ENCODE measurements at places on chromosomes 7 and 10.

DNA sequence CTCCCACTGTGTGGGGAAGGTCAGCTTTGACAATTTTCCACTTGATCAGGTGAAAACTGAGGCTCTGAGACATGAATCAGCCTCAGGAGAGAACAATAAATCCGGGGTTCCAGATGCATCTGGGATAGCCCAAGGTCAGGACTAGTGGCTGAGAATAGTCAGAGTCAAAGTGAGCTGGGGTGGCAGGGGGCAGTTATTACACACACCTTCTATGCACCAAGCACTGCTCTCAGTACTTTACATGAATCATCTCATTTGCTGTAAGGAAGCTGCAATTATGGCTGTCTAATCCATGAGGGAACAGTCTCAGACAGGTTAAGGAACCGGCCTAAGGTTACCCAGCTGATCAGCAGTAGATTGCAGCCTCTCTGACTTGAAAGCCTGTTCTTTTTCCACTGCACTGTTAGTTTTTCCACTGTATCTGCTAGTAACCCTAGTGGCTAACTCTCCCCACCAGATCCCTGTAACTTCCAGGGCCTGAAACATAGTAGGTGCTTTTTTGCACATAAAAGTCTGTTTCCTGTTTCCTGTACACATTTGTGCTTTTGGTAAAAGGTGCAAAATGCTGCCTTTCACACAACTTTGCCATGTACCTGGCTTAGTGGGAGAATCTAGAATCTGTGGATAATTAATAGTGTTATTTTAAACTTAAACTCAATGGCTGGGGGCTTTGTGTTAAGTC, 125.9 kb downstream of the EMX2 start:
- no peak for DNase-seq

DNA sequence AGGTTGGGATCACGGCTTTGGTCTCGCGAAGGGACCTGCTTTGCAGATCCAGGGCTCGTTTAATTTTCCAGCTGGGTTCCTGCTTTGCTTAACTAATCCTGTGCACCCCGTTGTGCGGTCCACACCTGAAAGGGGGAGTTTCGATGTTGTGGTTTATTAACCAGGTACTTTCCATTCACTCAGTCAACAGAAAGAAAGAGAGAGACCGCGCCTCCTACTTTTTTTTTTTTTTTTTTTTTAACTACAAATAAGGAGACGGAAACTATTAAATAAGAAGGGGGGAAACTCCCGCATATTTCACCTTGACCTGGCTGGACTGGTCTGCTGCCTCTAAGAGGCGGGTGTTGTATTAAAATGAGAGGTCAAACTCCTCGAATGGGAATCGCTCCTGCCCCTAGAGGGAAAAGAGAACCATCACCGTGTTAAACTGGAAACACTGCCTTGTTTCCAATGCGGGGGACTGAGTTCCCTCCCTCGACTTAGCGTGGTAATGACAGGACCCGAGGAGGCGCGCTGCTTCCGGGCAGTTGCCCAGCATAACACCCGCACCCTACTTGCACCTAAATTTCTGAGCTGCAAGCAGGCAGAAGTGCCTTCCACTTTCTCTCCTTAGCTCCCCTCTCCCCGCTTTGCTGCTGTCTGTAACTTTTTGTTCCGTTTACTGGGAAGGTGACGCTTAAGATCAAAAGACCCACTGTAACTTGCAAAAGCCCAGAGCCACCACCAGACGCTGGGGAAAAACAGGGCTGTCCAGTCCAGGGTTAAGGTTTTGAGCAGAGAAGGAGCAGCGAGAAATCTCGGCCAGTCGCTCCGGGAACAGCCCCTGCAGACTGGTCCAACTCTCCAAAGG, 1.1 kb upstream of the ITGB8 start:
- peak; percentile 97 for DNase-seq

DNA sequence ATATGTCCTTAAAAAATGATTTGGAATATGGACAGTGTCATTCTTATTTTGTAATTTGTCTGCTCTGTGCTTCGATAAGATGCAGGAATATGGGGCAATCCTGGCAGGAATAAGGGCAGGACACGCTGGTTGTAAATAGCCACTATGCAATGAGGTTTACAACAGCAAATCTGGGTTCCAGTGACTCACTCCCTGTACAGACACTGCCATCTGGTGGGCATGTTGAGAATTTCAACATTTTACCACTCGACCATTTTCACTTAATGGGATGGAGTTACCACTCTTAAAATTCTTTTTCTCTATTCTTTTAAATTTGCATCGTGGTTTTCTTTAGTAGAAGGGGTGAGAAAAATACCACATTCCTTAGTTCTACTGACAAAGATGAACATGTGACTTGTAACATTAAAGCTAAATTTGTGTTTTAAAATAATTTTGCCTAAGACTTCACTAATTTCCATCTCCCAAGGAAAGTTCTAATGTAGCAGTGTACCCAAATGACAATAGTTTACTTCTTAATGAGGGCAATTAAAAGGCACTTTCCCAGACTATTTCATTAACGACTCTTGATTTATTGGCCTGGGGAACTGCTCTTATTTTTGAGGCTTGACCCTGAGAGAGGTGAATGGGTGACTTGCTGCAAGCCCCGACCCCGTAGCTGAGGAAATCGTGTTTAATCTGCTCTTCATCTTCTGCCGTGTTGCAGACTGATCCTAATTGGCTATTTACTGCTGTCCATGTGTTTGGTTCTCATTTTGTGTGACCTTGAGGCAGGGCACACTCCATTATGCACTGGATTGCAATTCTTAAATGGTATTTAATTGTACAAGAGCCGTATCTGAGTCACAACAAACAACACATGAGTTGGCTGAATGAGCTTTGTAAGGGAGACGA, 173.6 kb upstream of the IMMP2L start:
- DNase-seq, result peak; percentile 86

DNA sequence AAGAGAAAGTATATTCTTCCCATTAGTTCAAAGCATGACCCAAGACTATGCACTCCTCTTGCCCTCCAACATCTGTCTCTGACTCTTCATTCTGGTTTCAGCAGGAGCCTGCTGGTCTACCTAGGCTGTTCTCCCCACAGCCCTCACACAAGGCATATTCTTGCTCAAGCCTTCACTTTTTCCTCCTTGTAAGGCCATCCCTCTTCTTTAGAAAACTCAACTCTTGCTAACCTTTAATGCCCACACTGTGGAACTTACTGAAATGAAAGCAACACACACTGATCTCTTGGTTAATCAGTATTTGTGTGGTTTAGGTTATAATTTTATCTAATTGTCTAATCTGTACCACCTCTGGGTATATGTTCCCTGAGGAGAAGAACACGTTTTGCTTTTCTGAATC, 75.8 kb downstream of the PRKCQ start:
- DNase-seq, result no peak

DNA sequence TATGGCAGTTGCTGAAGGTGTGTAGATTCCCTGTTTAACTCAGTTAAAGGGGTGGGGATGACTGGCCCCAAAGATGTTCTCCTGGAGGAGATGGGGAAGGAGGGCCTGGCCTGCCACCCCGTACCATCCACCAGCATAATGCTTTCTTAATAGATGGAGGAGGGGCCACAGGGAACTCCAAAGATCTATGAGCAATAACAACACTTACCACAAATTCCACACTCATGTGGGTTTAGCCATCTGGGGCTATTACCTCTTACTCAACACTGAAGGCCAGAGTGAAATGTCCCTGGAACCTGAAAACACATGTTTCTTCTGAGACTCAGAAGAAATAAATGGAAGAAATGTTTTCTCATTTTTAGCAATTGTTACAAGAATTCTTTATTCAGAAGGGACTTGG, 259.0 kb downstream of the CXCL12 start:
- DNase-seq, result no peak

DNA sequence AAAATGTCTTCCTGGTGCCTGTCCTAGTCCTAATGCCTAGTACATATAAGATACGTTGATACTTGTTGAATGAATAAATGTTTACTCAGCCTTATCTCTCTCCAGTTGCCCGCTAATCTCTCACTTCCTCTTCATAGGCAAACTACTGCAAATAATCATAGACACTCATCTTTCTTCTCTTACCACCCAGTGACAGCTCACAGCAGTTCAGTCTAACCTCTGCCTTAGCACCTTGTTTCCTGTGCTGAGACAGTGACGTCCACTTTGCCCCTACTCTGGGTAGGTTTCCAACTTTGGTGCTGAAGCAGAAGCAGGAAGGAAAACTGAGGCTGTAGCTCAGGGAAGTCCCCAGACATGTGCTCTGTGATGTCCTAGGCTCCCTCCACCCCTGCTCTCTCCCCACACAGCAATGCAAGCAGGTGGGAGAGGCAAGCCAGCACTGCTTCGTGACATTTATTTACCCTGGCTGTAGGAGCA, 45.5 kb upstream of the RHOBTB1 start:
- no peak for DNase-seq

DNA sequence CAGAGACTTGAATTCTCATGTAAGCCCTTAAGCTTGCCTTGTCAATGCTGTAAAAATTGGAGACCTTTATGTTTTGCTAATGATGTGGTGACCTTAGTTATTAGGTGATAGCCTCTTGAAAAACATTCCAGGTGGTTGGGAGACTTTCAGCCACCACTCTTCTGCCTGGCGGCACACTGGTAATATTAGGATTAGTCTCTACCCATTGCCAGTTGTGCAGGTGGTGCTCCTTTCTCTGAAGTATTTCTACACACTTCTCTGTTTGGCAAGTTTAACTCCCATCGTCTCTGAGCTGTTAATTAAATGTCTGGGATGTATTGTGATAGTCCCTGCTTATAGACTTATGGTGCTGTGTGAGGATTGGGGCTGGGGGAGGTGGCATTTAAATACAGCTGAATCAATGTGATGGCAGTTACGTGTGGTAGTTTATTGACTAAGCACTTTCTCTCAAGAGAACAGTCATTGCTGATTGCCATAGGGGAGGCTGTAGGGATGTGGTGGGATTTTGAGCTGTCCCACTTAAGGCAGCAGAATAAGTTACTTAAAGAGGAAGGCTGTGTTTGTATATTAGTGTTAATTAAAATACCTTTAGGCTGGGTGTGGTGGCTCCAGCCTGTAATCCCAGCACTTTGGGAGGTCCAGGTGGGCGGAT, 61.7 kb downstream of the DAGLB start:
- no peak for DNase-seq

DNA sequence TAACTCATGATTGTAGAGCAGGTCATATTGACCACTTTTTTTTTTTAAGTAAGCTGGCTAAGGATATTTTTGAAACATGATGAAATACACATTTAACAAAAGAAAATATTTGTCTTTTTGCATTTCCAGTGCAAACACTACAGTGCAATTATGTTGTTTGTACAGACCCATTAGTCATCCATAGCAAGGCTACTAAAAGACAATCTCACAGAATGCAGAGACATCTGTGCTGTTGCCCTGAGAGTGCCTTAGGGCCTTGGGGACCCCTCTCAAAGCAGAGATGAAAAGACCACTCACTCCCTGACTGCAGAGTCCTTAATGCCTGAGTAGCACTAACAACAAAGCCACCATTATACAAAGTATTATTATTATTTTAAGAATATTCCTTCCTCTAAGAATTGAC, 104.5 kb downstream of the NRCAM start:
- DNase-seq, result no peak

DNA sequence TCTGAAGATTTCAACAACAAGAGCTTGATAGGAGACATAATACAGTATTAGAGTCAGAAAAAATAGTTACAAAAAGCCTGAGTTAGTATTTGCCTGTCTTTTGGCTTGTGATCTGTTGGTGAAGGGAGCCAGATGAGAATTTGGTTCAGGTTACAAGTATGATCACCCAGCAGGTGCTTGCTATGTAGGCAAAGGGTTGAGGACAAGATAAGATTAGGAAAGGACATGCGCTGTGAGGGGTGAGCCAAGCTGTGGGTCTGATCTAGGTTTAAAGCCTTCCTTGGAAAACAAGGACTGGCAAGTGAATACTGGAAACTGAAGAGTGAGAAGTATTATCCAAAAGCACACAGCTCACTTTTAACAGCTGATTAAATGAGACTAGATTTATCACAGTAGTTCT, 28.7 kb upstream of the CD36 start:
- DNase-seq, result no peak

DNA sequence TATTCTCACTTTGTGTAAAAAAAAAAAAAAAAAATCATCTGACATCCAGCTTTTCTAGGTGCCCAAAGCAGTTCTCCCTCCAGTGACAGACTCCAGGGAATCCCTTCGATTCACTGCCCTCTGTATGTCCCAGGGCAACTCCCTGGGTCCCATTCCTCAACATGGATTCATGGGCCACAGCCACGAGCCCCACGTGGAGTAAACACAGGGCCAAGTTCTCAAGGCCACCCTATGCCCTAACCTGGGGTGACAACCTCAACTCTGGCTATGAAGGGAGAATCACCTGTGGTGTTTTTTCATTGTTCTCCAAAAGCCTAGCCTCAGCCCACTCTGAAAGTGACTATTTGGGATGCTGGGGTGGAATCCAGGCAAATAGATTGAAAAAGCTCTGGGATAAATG, 3.4 kb downstream of the BNIP3 start:
- DNase-seq, result peak; percentile 11

GRCh38 chr7:121054925-121055324, 66.4 kb downstream of the CPED1 start:
- DNase-seq, result no peak

DNA sequence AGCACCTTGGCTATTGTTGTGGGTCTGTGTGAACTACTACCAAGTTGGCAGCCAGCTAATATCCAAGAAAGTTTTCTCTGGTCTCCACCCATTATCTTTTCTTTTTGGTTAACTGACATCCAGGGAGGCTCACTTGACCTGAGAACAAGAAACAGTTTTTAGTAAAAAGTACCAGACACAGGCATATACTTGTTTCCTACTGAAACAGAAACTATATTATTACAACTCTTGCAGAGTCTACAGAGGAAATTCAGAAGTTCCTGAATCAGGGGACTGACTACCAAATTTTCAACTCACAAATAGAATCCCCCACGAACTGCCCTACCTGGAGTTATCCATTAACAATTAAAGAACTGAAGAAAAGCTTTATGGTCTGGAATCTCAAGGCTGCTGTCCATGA, 168.9 kb downstream of the KCND2 start:
- no peak for DNase-seq

DNA sequence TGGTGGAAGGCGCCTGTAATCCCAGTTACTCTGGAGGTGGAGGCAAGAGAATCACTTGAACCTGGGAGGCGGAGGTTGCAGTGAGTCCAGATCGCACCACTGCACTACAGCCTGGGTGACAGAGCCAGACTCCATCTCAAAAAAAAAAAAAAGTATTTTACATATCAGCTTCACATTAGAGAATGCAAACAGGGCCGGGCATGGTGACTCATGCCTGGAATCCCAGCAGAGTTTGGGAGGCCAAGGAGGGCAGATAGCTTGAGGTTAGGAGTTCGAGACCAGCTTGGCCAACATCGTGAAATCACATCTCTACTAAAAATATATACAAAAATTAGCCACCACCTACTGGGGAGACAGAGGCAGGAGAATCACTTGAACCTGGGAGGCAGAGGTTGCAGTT, 31.6 kb downstream of the USP54 start:
- DNase-seq, result no peak

- DNase-seq, result peak; percentile 73
Measured at GRCh38 chr10:72740528-72740927, 48.6 kb downstream of the MCU start.

GRCh38 chr10:25604591-25604990, 329.4 kb upstream of the MYO3A start:
- no peak for DNase-seq

DNA sequence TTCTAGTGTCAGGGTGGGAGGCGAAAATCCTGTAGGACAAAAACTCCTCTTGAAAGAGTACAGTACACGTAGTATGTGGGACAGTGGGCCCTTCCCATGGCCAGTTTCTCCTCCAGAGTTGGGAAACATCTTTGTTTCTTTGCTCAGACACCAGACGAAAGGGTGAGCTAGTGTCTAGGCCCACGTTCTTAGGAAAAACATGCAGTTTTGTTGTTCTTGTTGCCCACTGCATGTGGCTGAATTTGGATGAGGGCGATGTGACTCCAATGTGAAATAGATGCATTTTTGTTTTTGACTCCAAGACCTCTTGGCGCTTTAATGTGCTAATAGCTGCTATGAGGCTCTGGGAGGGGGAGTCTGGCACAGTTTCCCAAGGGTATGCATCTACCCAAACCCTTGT, 100.8 kb downstream of the ATXN7L1 start:
- DNase-seq, result no peak
